Right lobe of liver (tissue), 6 donors: ENCODE measurements at places on chromosomes 7 and 10. TPM values are rescaled to one million over a fixed set of nuclear protein-coding genes. Genes with fewer than 3 reads are reported as not detected.

DNA sequence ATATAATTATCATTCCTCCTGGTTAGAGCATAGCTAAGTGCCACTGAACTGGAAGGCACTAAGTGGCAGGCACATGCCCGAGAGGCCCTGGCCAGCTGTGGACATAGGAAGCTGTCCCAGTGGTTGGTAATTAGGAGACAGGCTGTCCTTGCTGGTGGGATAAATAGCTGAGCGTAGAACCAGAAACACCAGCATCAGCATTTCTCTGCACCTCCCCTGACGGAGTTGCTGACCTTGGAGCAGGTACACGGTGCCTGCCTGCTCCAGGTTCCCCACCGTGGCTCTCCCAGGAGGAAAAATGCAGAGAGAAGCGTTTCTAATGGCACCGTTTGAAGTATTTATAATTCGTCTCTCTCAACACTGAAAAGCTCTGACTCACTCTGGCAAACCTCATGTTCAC lies 5.6 kb upstream of the ABLIM1 start:
- H3K27ac ChIP-seq = peak overlapping the region; percentile 48
- no peaks in the 10 kb centered on the region for H3K4me1 ChIP-seq
- no peaks in the 10 kb centered on the region for H3K27me3 ChIP-seq
- no peak overlapping the region for H3K4me3 ChIP-seq
- no peaks in the 10 kb centered on the region for H3K36me3 ChIP-seq

GRCh38 chr10:29849126-29849833 lies 210.1 kb downstream of the JCAD start:
- no peak for DNase-seq
- H3K4me3 ChIP-seq = no peak overlapping the region
- H3K27me3 ChIP-seq = no peaks in the 10 kb centered on the region
- no peak overlapping the region for H3K27ac ChIP-seq

DNA sequence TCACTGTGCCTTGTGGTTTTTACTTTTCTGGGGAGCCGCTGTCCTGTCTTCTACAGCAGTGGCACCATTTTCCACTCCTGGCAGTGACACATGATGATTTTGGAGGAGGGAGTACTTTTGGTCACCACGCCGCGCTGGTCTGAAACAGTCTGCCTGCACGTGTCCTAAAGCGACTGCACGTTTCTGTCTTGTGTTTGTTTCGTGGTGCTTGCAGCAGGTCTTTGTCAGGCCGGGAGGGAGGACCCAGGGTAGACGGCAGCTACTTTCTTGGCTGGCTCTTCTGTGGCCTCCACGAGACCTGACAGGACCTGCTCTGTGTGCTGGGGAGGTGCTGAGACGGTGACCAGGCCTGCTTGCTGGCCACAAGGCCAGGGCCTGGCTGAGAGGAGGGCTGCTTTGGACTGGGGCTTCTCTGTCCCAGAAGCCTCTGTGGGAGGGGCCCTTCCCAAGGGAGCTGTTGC lies 82.0 kb downstream of the GLRX3 start:
- H3K27me3 ChIP-seq = no peaks in the 10 kb centered on the region
- H3K36me3 ChIP-seq = no peaks in the 10 kb centered on the region
- no peak overlapping the region for H3K27ac ChIP-seq
- no peaks in the 10 kb centered on the region for H3K4me1 ChIP-seq
- DNase-seq = no peak

GRCh38 chr7:158957921-158958491 lies 101.6 kb downstream of the DYNC2I1 start:
- no peak for DNase-seq
- H3K36me3 ChIP-seq = no peaks in the 10 kb centered on the region
- H3K27ac ChIP-seq = no peak overlapping the region
- H3K4me1 ChIP-seq = no peaks in the 10 kb centered on the region

- H3K36me3 ChIP-seq = no peaks in the 10 kb centered on the region
Measured at GRCh38 chr7:17939211-17939605, 1.1 kb downstream of the SNX13 start.

DNA sequence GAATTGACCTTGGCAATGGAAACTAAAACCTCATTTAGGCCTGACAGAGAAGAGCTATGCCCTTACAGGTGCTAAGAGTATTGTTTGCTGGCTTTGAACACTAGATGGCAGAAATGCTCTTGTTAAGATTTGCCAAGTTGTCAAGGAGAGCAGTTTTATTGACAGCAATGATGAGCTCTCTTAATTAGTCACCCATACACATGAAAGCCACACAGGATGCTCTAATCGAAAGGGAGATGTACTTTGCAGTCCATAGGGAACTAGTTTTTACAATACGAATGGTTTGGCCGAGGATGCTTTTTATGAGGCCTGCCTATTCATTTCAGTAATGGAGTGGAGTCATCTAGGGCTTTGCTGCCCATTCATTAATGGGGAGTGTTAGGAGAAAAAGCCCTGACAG lies 45.4 kb upstream of the MBL2 start:
- no peaks in the 10 kb centered on the region for H3K36me3 ChIP-seq
- no peaks in the 10 kb centered on the region for H3K4me1 ChIP-seq
- no peak overlapping the region for H3K4me3 ChIP-seq
- no peak for DNase-seq
- H3K27ac ChIP-seq = no peak overlapping the region

DNA sequence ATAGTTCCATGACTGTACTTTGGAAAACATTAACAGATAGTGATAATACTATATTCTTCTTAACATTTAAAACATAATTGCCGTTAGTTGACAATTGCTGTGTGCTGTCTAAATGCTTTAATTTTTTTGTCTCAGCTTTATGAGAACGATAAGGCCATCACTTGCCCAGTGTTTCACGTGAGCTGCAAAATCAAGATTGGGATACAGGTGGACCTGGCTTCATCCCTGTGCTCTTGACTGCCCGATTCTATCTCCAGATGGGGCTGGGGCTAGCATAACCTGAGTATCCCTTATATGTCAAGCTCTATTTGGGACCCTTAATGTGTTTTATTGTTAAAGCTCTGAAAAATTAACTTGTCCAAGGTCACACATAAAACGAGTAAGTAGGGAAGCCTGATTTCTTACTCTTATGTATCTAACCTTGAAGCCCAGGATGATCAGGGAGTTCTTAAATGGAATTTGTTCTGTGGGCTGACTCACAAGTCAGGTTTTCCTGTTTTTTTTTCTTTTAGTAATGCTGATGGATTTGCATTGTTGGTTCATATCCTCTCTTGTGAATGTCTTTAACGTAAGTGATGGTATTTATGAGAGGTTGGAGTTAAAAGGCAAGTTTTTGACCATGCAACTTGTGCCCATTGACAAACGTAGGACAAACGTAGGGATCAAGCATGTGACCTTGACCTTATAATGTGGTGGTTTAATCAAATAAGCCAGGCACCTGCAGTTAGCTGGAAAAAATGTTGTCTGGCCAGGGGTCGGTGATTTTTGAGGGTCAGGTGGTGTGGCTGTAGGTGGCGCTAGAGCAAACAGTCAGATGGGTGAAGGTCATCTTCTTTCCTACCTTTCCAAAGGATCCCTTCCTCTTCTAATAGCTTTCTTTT lies 3.6 kb downstream of the PRKAR2B start:
- H3K4me1 ChIP-seq = no peaks in the 10 kb centered on the region
- H3K4me3 ChIP-seq = no peak overlapping the region
- H3K36me3 ChIP-seq = no peaks in the 10 kb centered on the region
- H3K27ac ChIP-seq = no peak overlapping the region
- H3K27me3 ChIP-seq = no peaks in the 10 kb centered on the region

GRCh38 chr7:39847227-39847626 lies 102.8 kb upstream of the CDK13 start:
- no peaks in the 10 kb centered on the region for H3K4me1 ChIP-seq
- no peaks in the 10 kb centered on the region for H3K36me3 ChIP-seq
- H3K27me3 ChIP-seq = no peaks in the 10 kb centered on the region
- DNase-seq = no peak

- peaks cover 4% of the 10 kb centered on the region for H3K27me3 ChIP-seq
- no peak overlapping the region for H3K27ac ChIP-seq
- no peak for DNase-seq
- no peaks in the 10 kb centered on the region for H3K36me3 ChIP-seq
Measured at GRCh38 chr7:158996214-158997109, 140.1 kb downstream of the DYNC2I1 start.

DNA sequence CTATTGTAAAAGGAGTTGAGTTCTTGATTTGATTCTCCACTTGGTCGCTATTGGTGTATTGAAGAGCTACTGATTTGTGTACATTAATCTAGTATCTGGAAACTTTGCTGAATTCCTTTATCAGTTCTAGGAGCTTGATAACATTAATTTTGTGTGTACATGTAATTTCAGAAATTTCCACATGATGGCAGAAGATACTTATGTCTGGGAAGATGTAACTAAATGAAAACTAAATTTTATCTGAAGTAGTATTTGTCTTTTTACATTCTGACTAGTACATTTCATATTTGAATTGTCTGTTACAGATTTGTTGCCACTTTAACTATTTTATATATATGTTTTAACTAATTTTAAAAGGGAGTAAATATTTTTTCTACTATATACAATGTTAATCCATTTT lies 27.6 kb downstream of the SDHAF3 start:
- no peak for DNase-seq
- H3K27ac ChIP-seq = no peak overlapping the region
- H3K36me3 ChIP-seq = no peaks in the 10 kb centered on the region

GRCh38 chr10:96716390-96716789 lies 3.9 kb downstream of the PIK3AP1 start:
- H3K36me3 ChIP-seq = no peaks in the 10 kb centered on the region
- no peak overlapping the region for H3K4me3 ChIP-seq
- H3K27ac ChIP-seq = peak overlapping the region; percentile 95

GRCh38 chr10:43681721-43682120 lies 33.0 kb upstream of the ZNF32 start:
- no peaks in the 10 kb centered on the region for H3K27me3 ChIP-seq
- H3K36me3 ChIP-seq = no peaks in the 10 kb centered on the region
- H3K27ac ChIP-seq = no peak overlapping the region
- no peaks in the 10 kb centered on the region for H3K4me1 ChIP-seq
- H3K4me3 ChIP-seq = no peak overlapping the region

GRCh38 chr10:1048732-1049424 lies at the start of gene IDI1:
TSS of gene IDI1 (minus strand) at chr10:1049119. CDS start at chr10:1049003, 116 bp downstream.
- H3K27ac ChIP-seq = peak within 1 kb of the TSS; percentile 93
- H3K36me3 ChIP-seq = peaks cover 8% of the 10 kb centered on the region
- no peaks in the 10 kb centered on the region for H3K27me3 ChIP-seq

- no peak overlapping the region for H3K4me3 ChIP-seq
- DNase-seq = no peak
- H3K27ac ChIP-seq = no peak overlapping the region
- H3K27me3 ChIP-seq = no peaks in the 10 kb centered on the region
- H3K36me3 ChIP-seq = no peaks in the 10 kb centered on the region
Measured at GRCh38 chr7:157864911-157865310, 528.1 kb downstream of the DNAJB6 start.

- H3K4me3 ChIP-seq = no peak overlapping the region
- H3K4me1 ChIP-seq = no peaks in the 10 kb centered on the region
- no peaks in the 10 kb centered on the region for H3K36me3 ChIP-seq
Measured at GRCh38 chr10:76444034-76444800, 1012.8 kb downstream of the LRMDA start.

GRCh38 chr10:22583683-22584082 lies 130.7 kb downstream of the PIP4K2A start:
- H3K27ac ChIP-seq = no peak overlapping the region
- peaks cover 9% of the 10 kb centered on the region for H3K36me3 ChIP-seq
- DNase-seq = no peak
- H3K27me3 ChIP-seq = no peaks in the 10 kb centered on the region

- no peak overlapping the region for H3K4me3 ChIP-seq
- H3K27ac ChIP-seq = no peak overlapping the region
- no peak for DNase-seq
- H3K36me3 ChIP-seq = no peaks in the 10 kb centered on the region
- no peaks in the 10 kb centered on the region for H3K4me1 ChIP-seq
Measured at GRCh38 chr7:24972991-24973390, 7.0 kb downstream of the OSBPL3 start.

- H3K4me3 ChIP-seq = no peak overlapping the region
- DNase-seq = no peak
- H3K27me3 ChIP-seq = no peaks in the 10 kb centered on the region
- H3K36me3 ChIP-seq = no peaks in the 10 kb centered on the region
Measured at GRCh38 chr7:112052993-112053736, 153.0 kb downstream of the DOCK4 start.

CISD1 gene
- total RNA-seq = 25.2 TPM

CTAGE4 gene
- 4.5 TPM for total RNA-seq

KCNMA1 gene
- 5.7 TPM for total RNA-seq

HHEX gene
- total RNA-seq = 26.8 TPM

PRKG1 gene
- total RNA-seq = 2.0 TPM

ERVW-1 gene
- not detected for total RNA-seq

TEX36 gene
- total RNA-seq = not detected
